ENCODE measurements at places on chromosomes 6 and 20.

DNA sequence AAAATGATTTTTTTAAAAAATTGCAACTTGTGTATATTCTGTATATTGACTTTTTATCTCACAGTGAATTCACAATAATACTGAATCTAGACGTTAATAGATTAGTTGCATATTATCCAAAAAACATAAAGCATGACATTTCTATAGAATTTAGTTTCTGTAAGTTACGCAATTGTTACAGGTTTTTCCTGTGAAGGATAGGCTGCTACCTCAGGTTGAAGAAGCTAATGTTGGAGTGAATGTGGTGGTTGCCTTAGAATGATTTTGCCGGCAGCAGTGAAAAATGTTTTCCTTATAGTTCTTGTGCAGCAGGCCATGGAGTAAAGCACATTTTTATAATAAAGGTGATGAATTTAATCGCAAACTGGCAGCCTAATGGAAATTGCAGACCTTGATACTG is 20.5 kb downstream of the QKI start:
- H3K36me3 ChIP-seq = no peaks in the 10 kb centered on the region
- peaks cover 4% of the 10 kb centered on the region for H3K4me1 ChIP-seq
- no peaks in the 10 kb centered on the region for H3K27me3 ChIP-seq
- no peak overlapping the region for H3K27ac ChIP-seq

DNA sequence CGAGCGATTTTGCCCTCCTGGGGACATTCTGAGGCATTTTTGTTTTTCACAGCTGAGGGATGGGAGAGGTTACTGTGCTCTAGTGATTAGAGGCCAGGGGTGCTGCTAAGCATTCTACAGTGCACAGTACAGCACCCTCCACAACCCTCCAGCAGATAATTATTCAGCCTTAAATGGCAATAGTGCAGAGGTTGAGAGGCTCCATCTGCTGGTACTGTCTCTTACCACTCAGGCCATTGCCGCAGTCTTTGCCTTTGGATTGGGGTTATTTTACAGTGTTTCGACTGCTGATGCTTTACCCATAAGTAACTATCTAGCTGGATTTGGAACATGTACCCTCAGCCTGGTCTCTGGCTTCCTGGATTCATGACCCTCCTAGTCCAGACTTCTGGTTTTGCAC is 705.3 kb downstream of the KIF16B start:
- H3K4me1 ChIP-seq = no peaks in the 10 kb centered on the region
- no peak for DNase-seq
- no peak overlapping the region for H3K27ac ChIP-seq
- H3K27me3 ChIP-seq = no peaks in the 10 kb centered on the region

DNA sequence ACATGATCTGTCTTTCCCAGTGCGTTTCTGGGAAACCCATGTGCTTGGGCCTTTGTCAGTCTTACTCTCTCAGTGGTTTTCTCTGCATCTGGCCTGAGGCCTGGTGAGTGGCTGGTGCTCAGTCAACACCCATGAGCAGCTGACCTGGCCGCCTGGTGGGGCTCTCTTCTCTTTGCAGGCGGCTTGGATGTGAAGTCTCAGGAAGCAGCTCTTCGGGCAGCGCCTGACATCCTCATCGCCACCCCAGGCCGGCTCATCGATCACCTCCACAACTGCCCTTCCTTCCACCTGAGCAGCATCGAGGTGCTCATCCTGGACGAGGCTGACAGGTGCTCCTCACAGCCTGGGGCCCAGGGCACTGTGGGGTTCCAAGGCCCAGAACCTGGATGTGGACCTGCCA is 10.8 kb downstream of the DDX27 start:
- H3K4me3 ChIP-seq = no peak overlapping the region
- peak overlapping the region; percentile 64 for H3K27ac ChIP-seq
- no peaks in the 10 kb centered on the region for H3K27me3 ChIP-seq
- DNase-seq = no peak
- H3K4me1 ChIP-seq = peaks cover 14% of the 10 kb centered on the region

GRCh38 chr6:89792881-89793280 is 26.7 kb downstream of the MDN1 start:
- peaks cover 18% of the 10 kb centered on the region for H3K4me1 ChIP-seq
- DNase-seq = peak; percentile 31
- no peak overlapping the region for H3K4me3 ChIP-seq
- H3K27ac ChIP-seq = no peak overlapping the region
- H3K36me3 ChIP-seq = peaks cover 10% of the 10 kb centered on the region

GRCh38 chr6:118495485-118496280 is 52.4 kb upstream of the PLN start:
- H3K4me3 ChIP-seq = no peak overlapping the region
- no peak for DNase-seq
- no peaks in the 10 kb centered on the region for H3K4me1 ChIP-seq
- H3K27ac ChIP-seq = no peak overlapping the region
- H3K36me3 ChIP-seq = peaks cover 26% of the 10 kb centered on the region

DNA sequence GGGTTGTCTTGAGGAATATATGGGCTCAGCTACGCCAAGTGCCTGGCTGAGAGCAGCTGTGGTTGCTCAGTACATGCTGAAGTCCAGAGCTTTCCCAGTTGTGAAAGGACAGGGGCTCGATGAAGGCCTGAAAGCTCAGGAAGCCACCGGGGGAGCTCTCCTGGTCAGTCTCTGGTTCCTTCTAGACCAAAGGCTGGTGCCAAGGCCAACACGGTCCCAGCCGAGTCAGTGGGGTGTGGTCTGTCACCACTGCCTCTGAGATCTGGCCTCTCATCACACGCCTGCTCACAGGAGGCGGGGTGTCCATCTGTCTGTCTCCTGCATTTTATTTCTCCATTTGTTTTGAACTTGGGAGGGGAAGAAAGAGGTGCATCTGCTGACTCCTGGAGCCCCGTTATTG is 4.9 kb upstream of the FAM83C start:
- H3K4me1 ChIP-seq = no peaks in the 10 kb centered on the region
- no peak for DNase-seq
- H3K27ac ChIP-seq = no peak overlapping the region
- H3K36me3 ChIP-seq = no peaks in the 10 kb centered on the region
- H3K27me3 ChIP-seq = peaks cover 5% of the 10 kb centered on the region
- H3K4me3 ChIP-seq = no peak overlapping the region

DNA sequence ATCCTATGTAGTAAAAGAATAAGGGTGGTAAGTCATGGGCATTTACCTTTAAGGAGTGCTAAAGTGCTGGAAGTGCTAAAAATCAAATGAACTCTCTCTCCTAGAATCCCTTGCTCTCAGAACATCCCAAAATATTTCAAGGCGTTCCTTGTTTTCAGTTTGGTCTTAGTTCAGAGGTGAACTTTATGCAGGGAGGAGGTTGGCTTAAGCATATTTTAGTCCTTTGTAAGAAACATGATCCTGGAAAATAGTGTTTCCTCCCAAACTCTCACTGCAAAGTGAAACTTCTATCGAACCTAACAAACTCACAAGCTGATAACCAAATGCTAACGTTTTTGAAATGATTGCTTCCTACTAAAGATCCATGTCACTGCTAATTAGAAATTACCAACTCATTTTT is 231.4 kb downstream of the FOXC1 start:
- no peaks in the 10 kb centered on the region for H3K27me3 ChIP-seq
- no peak overlapping the region for H3K4me3 ChIP-seq
- DNase-seq = no peak
- H3K27ac ChIP-seq = no peak overlapping the region
- H3K36me3 ChIP-seq = no peaks in the 10 kb centered on the region

DNA sequence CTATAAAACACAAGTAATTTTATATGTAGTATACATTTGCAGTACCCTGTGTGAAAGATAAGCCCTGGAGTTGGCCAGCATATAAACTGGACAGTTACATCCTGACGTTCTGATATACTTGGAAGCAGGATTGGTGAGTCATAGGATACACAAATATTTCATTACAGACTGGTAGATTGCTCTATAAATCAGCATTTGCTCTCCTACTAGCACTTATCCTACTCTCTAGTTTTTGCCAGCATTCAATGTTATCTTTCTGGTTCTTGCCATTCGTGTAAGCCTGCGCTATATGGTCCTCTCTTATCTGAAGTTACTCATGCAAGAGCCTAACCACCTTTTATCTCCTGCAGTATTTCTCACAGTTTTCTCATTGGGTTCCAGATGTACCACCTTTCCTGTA is 680.2 kb upstream of the MMS22L start:
- no peak overlapping the region for H3K4me3 ChIP-seq
- DNase-seq = no peak
- no peaks in the 10 kb centered on the region for H3K4me1 ChIP-seq

GRCh38 chr6:170554796-170555137 is 598 bp downstream of the TBP start:
- peak overlapping the region; percentile 83 for H3K4me3 ChIP-seq
- H3K27ac ChIP-seq = peak overlapping the region; percentile 91
- peaks cover 28% of the 10 kb centered on the region for H3K4me1 ChIP-seq
- H3K27me3 ChIP-seq = no peaks in the 10 kb centered on the region
- no peaks in the 10 kb centered on the region for H3K36me3 ChIP-seq

- H3K4me3 ChIP-seq = no peak overlapping the region
- no peaks in the 10 kb centered on the region for H3K4me1 ChIP-seq
- H3K27ac ChIP-seq = peak overlapping the region; percentile 52
- H3K27me3 ChIP-seq = no peaks in the 10 kb centered on the region
- H3K36me3 ChIP-seq = no peaks in the 10 kb centered on the region
- peak; percentile 18 for DNase-seq
Measured at GRCh38 chr6:41228616-41229015, 467 bp downstream of the TREML4 start.

DNA sequence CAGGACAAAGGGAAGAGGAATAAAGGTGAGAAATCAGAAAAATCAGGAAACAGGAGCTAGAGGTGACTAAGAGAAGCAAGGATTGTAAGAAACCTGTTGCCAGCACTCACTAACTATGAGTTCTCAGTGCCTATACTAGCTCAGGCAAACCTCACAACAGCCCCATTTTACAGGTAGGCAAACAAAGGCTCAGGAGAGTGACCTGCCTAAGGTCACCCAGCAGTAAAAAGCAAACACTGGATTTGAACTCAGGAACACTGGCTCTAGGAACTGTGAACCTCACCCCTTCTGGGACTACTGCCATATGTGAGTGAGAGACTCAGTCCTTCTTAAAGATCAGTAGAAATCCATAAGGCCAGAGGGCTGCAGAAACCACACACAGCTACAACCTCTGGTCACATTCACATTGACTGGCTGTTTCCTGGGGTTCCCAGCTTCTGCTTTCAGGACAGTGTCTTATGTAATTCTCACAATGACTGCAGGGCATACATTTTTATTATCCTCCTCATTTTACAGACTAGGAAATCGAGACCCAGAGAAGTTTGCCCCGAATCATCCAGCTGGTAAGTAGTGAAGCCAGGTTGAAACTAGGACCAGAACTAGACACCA is 80.7 kb upstream of the MAFB start:
- no peak overlapping the region for H3K4me3 ChIP-seq
- DNase-seq = no peak
- H3K27me3 ChIP-seq = no peaks in the 10 kb centered on the region
- no peaks in the 10 kb centered on the region for H3K4me1 ChIP-seq
- no peak overlapping the region for H3K27ac ChIP-seq
- no peaks in the 10 kb centered on the region for H3K36me3 ChIP-seq

- DNase-seq = no peak
- H3K36me3 ChIP-seq = no peaks in the 10 kb centered on the region
- no peaks in the 10 kb centered on the region for H3K4me1 ChIP-seq
- no peak overlapping the region for H3K27ac ChIP-seq
- no peak overlapping the region for H3K4me3 ChIP-seq
Measured at GRCh38 chr6:72218125-72218524, 331.8 kb downstream of the RIMS1 start.

- H3K4me1 ChIP-seq = no peaks in the 10 kb centered on the region
- DNase-seq = no peak
- no peak overlapping the region for H3K27ac ChIP-seq
- H3K36me3 ChIP-seq = no peaks in the 10 kb centered on the region
Measured at GRCh38 chr20:10788055-10788454, 114.3 kb upstream of the JAG1 start.

DNA sequence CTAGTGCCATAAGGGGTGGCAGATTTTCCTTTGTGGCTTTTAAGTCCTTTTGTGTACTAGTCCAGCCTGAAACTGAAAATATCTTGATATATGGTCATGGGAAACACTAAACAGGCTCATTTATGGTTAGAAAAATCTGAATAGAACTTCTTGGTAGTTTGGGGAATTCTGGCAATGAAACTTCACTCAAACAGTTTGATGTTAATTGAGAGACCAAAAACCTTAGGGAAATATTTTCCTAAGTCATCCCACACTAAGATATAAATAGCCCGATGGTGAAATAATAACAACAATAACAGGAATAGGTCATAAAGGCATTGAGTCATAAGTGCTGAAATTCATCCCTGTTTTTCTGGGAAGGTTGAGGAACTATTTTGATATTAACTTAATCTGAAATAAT is 146.2 kb upstream of the SMLR1 start:
- H3K27me3 ChIP-seq = no peaks in the 10 kb centered on the region
- no peak for DNase-seq
- H3K27ac ChIP-seq = no peak overlapping the region
- no peaks in the 10 kb centered on the region for H3K4me1 ChIP-seq

DNA sequence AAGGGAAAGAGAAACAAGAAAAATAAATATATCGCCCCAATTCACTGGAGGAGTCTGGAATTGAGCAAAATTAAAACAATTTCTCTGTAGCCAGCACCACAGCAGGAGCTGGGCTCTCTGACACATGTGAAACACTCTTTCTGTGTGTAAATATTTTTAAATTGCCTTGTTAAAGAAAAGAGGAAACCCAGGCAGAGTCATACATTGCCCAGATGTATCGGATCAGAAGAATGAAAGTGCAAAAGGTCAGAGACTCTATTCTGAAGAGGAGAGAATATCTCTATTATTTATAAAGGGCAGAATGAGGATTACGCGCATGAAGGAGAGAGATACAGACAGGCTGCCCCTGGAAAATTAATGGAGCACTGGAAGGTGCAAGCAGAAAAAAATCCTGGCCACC is 127.0 kb upstream of the MAN1A1 start:
- DNase-seq = no peak
- H3K36me3 ChIP-seq = no peaks in the 10 kb centered on the region
- no peaks in the 10 kb centered on the region for H3K27me3 ChIP-seq
- H3K4me1 ChIP-seq = no peaks in the 10 kb centered on the region
- H3K27ac ChIP-seq = no peak overlapping the region

DNA sequence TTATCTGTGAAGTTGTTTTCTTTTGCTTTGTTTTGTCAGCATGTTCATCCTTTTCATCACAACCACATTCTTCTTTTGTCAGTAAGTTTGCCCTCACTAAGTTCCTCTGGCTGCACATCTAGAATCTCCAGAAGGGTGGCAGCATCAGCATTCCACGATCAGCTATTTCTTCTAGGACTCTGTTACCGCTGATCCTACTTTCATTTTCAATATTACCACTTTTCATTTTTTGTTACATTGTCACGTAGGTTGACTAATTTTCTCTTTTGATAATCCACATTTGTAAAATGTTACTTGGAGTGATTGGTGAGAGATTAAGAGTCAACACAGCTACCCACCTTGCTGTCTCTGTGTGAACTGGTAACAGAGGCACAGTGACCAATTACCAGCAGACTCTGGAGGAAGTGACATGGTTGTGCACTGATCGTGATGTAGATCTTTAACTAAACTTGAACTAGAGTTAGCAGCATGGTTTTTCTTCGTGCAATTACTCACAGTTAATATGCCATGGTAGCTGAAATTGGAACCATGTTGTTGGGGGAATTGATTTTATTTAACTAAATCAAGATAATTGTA is 307.9 kb upstream of the SLC35B3 start:
- no peaks in the 10 kb centered on the region for H3K27me3 ChIP-seq
- peak overlapping the region; percentile 30 for H3K4me3 ChIP-seq
- peak; percentile 7 for DNase-seq
- H3K27ac ChIP-seq = peak overlapping the region; percentile 42
- H3K36me3 ChIP-seq = no peaks in the 10 kb centered on the region
- no peaks in the 10 kb centered on the region for H3K4me1 ChIP-seq
